ENCODE measurements at places on chromosomes 11 and 22.

DNA sequence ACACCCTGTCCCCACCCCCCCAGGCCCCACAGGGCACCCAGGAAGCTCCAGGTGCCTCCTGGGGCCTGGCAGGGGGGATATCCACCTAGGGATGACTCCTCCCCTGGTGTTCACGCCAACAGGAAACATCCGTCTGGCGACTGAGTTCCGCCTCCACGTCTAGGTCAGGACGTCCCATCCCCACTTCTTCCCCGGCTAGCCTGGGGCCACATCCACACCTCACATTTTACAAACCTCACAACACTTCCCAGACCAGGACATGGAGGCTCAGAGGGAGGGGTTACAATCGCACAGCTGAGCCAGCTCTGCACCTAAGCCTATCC is 21.0 kb downstream of the MAFF start:
- no peak for DNase-seq

GRCh38 chr11:116171271-116172140 is 601.3 kb downstream of the BUD13 start:
- DNase-seq, result no peak

- DNase-seq, result peak; percentile 48
Measured at GRCh38 chr11:9633679-9634078, 30.2 kb upstream of the SWAP70 start.

DNA sequence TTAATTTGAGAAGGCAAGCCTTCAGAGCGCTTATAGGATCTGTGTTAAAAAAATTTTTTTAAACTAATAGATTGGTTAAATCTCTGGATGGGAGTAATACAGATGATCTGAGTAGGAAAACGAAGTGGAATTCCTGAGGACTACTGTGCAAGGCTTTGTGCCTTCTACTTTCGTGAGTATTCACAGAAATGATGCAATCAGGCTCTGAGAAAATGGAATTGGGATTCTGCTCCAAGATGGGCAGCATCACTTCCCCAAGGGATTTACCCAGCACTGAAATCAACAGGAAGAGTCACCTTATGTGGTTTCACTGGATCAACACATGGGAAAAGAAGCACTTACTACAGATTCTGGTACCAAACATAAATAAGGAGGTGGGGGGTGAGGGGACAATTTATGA is 12.5 kb downstream of the KMT5B start:
- no peak for DNase-seq

All from hematopoietic multipotent progenitor cell treated with erythropoietin and hydrocortisone succinate and interleukin-3 and kit ligand, for 6 days (in vitro differentiated cells).